WTC11 (cell line): ENCODE measurements at places on chromosomes 7 and 10.
A peak's percentile ranks its signal among the peaks of the same experiment; 100 is the strongest.

DNA sequence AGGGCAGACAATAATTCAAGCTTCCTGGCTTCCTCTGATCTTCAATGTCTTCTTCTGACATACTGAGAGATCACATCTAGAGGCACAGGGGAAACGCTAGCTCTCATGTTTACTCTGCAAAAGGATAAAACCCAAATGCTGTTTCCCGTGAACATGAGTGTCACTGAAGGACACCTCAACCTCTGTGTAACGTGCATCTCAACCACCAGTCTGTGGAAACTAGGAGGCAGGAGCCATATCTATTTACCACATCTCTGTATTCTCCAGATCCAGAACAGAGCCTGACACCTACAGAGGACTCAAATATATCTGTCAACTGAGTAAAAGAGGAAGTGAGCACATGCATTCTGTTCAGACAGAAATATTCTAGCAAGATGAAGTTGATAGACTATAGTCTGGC is 140.3 kb upstream of the TARP start:
- no peak for DNase-seq

DNA sequence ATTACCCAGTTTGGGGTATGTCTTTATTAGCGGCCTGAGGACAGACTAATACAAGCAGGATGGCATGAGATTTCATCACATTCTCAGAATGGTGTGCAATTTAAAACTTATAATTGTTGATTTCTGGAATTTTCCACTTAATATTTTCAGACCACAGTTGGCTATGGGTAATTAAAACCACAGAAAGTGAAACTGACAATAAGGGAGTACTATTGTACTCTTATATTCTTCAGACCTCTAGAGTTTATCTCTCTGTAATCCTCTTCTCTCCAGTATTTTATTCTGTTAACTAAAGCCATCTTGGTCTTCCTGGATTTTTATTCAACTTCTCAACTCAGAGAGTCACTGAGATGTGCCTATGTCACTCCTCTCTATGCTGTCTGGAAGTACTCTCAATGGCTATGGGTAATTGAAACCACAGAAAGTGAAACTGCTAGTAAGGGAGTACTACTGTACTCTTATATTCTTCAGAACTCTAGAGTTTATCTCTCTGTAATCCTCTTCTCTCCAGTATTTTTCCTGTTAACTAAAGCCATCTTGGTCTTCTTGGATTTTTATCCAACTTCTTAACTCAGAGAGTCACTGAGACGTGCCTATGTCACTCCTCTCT is 118.3 kb downstream of the PPP1R17 start:
- no peak for DNase-seq

DNA sequence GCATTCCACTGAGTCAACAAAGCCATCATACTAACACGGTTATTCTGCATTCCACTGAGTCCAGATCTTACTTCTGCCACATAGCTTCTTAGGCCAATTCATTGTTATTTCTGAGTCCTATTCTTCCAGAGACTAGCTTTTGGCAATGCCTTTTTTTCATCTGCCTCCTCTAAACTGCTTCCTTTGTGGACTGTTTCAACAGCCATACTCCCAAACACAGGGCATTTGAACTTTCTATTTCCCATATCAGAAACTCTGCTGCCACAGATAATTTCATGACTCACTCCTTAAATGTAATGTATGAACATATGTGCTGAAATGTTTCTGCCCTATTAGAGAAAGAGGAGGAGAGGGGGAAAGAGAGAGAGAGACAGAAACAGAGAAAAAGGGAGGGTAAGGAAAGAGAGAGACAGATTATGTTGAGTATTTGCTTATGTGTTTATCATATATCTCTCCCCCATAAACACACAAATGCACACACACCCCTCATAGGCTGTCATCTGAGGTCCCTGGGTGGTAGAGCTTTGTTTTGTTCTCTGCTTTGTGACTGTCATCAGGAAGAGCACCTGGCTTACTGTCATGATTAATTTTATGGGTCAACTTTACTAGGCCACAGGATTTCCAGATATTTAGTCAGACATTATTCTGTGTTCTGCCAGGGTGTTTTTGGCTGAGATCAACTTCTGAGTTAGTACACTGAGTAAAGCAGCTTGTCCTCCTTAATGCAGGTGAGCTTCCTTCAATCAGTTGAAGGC is 308.0 kb upstream of the KCND2 start:
- DNase-seq, result no peak

DNA sequence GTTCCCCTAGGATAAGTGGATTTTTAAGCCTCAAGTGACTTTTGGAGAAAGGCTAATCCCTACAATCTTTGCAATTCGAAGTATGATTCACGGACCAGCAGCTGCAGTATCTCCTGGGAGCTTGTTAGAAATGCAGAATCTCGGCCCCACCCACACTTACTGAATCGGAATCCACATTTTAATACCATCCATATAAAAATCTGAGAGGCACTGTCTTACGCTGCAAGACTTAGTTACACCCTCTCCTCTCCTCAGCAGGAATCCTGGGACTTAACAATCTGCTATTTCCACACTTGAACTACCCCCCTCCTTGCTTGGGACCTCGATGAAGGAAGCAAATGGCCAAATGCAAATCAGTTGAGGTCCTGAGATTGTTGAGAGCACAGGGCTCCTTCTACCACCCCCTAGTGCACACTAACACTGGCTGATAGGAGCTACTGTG is 21.0 kb downstream of the ITPRIP start:
- DNase-seq, result no peak

- no peak for DNase-seq
Measured at GRCh38 chr10:16942381-16943078, 125.3 kb upstream of the RSU1 start.

DNA sequence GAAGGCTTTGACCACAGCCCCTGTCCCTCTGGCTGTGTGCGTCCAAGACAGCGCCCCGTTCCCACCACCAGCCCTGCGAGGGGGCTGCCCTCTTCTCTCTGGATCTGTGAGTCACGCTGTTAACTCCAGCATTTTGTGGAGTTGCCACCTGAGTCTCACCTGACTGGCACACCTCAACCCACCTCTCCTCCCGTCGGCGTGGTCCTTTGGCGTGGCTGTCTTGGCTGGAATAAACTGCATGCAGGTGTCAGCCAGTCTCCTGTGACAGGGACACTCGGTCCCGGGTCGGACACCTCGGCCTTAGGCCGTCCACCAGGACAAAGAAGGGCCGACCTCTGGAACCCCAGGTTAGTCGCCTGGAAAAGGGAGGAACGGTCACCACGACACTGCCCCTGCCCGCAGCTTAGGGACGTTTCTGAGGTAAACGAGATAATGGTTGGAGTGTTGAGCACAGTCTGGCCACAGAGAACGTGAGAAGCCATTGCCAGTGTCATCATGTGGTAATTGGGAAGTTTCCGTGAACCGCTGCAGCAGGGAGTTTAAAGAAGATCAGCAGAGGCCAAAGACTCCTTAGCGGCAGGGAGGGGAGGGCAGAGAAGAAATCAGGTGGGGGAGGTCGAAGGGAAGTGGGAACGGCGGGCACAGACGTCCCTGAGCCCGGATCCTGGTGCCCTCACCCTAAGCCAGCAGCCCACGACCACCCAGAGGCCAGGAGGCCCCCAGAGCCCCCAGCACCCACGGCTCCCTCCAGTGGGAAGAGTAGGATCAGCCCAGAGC is 73.6 kb upstream of the FAM20C start:
- no peak for DNase-seq

- peak; percentile 37 for DNase-seq
Measured at GRCh38 chr7:41979834-41980307, 257.1 kb downstream of the GLI3 start.

DNA sequence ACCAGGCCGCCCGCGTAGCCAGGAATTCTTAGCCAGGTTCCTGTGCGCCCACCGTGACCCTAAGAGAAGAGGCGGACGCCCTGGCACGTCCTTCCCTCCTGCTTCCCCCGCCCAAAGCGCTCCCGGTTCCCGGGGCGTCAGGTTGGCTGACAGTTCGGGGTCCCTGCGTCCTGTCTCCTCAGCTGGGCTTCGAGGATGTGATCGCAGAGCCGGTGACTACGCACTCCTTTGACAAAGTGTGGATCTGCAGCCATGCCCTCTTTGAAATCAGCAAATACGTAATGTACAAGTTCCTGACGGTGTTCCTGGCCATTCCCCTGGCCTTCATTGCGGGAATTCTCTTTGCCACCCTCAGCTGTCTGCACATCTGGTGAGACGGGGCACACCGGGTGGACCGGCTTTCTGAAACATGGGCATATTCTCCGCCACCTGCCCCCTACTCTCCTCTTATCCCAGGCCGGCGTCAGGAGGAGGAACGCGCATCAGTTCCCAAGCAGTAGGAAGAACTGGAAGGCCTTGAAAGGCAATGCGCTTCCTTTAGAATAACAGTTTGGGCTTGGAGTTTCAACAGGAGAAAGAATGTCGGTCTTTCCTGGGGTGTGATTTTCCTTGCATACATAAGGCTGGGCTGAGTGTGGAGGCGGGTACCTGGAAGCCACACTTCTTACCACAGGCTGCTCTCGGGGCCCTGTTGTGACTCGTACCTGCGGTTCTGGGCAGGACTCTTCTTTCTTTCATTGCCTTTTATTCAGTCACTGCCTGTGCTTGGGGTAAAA is 728 bp downstream of the CAV2 start:
- DNase-seq, result peak; percentile 28

DNA sequence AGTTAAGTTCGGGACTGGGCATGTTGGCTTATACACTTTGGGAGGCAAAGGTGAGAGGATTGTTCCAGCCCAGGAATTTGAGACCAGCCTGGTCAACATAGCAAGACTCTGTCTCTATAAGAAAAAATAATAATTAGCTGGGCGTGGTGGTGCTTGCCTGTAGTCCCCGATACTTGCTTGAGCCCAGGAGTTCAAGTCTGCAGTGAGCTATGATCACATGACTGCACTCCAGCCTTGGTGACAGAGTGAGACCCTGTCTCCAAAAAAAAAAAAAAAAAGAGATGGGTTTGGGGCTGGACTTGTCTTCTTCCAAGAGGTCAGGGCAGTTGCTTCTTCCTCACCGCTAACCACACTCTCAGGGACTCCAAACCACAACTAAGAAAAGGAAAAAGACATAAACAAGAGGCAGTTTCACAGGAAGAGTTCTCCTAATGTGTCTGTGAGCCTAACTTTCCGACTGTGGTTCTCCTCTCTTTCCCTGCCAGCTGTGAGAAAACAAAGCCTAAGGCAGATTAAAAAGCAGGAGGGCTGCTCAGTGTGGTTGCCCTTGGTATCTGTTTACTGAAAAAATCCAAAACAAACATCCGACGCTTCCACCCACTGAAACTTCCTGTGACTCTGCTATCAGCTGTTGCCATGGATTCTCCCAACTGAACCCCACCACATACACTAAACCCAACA is 2.4 kb upstream of the SERPINE1 start:
- DNase-seq, result no peak

- peak; percentile 30 for DNase-seq
Measured at GRCh38 chr10:95650232-95650631, 6.3 kb downstream of the ALDH18A1 start.

GRCh38 chr10:119084896-119085295 is 4.3 kb upstream of the EIF3A start:
- no peak for DNase-seq

GRCh38 chr7:27377988-27378387 is 135.4 kb downstream of the EVX1 start:
- peak; percentile 31 for DNase-seq

DNA sequence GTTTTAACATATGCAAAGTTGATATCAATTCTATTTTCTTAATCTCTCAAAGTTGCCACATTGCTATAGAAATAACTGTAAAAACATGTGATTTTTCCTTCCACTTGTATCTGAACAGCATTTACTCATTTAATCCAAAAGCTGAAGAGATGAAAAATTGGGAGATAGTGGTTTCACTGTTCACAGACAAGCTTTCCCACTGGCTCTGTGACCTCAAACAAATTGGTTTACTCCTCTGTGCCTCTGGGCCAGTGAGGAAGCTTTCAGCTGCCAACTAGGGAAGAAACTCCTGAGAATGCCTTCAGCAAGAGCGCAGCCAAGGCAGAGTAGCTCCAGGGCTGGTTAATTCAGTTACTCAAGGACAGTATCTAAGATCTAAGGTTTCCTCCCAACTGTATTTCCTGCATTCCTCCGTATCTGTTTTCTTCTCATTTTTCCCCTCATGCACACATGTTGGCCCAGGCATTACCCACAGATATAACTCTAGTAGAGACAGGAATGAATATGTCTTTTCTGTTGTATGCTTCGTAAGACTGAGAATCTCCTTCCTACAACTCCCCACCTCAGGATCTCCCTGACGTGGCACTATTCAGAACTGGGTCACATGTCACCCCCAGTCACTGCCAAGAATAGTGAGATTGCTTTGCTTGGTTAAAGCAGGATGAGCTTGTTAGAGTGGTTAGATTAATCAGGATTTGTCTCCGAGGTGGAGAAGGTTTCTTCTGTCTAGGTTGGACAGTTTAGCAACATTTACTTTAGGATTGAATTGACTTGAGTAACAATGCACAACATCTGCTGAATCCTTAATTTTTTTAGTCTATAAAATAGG is 315.7 kb downstream of the NRG3 start:
- DNase-seq, result no peak

DNA sequence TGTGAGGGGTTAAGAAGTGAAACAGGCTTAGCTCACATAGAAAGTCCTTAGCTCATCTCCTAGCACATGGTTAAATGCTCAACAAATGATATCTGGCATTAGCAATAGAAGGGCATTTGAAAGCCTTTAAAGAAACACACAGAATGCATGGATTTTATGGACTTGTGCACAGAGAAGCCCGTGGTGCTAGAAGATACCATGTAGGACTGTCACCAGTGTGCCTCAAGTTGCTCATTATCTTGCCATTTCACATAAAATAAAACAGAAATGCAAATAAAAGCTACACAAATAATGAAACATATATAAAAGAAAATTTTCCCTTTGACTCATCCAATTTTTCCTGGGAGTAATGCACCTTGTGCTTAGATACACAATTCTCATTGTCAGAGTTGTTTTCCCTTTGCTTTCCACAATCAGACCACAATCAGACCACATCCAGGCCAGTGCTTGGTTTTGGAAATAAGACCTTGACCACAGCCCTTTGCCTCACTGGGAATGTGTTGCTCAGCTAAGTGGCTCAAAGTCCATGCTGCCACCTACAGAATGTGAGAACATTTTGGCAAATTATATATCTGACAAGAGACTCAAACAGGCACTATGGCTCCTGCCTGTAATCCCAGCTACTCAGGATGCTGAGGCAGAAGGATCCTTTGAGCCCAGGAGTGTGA is 9.5 kb upstream of the WDR11 start:
- no peak for DNase-seq

GRCh38 chr10:11192304-11193000 is 174.8 kb downstream of the CELF2 start:
- peak; percentile 35 for DNase-seq

DNA sequence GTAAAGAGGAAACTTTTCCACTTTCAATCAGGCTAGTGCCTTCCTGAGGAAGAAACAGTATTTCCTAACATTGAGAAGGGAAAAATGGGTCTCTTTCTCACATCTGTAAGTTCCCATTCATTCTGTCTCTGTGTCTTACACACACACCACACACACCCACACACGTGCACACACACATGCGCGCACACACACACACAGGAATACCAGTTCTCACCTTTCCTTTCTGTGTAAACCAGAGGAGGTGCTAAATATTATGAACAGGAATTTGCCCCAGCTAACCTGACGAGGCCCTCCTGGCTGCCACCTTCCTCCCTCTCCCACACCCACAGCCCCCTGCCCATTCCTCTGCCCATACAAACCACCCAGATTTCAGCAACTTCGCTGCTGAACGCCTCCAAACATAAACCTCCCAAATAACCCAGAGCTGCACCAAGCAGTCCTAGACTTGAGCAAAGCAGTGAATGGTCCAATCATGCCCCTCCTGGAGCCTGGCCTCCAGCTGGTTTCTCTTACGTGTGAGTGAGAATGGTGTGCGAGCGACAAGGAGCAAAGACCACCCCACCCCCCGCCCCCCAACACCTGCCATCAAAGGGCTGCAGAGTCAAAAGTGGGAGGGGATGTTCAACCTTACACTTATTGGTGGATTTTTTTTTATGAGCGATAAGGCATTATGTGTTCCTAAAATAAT is 190.5 kb downstream of the HECW1 start:
- no peak for DNase-seq
